ENCODE measurements at places on chromosomes 7 and 10. TPM values are rescaled to one million over a fixed set of nuclear protein-coding genes. Genes with fewer than 3 reads are reported as not detected.

Gene ZNF12
- 11.4 TPM for total RNA-seq

Gene PRPS1L1
- not detected for total RNA-seq

Gene PAPOLB
- not detected for total RNA-seq

Gene MIOS
- total RNA-seq = 65.3 TPM

Gene CADPS2
- not detected for total RNA-seq

Gene SLC16A9
- total RNA-seq = 1.0 TPM

Gene GAD2
- total RNA-seq = not detected

Gene GTPBP4
- total RNA-seq = 96.5 TPM

Gene KCNIP2
- total RNA-seq = 6.3 TPM

Gene LBX1
- not detected for total RNA-seq

Gene PDCD11
- total RNA-seq = 62.2 TPM

Gene ASAH2
- 2.2 TPM for total RNA-seq

Gene ACBD7
- total RNA-seq = 3.1 TPM
